ENCODE measurements at places on chromosomes 4 and X.

DNA sequence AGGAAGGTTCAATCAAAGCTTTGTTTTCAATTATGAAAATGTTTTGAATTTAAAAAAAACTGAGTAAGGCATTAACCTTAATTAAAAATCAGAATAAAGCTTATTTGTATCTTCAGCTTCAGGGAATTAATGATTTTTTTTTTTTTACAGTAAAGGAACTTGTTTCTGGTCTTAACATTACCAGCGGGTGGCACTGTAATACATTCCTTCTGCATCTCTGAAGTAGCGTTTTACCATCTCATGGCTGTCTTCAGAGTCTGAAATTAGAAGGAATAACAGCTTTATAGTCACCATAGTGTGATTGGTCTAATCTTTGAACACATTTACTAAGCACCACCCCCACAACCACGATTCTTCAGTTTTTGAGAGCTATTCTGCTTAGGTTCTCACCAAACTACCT, 102.6 kb downstream of the IL1RAPL2 start:
- DNase-seq = no peak

GRCh38 chr4:115259642-115260041, 146.2 kb upstream of the NDST4 start:
- no peak for DNase-seq

DNA sequence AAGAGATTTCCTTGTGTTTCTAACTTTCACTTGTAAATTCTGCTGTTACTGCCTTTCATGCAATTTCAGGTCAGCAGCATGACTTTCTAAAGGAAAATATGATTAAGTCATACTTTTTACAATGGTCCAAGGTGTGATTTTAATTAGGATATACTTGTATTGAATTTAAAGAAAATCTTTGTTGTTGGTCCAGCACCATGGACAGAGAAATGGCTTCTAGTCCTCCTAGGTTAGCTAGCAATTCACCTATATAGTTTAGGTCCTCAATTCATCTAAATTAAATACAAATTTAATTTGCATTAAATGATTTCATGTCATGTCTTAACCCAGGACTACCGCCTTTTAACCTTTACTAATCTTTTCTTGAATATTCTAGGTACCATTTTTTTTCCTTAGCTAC, 304.9 kb upstream of the RPS6KA3 start:
- no peak for DNase-seq

GRCh38 chr4:145520172-145520571, 38.5 kb downstream of the SMAD1 start:
- no peak for DNase-seq

All from activated CD8-positive, alpha-beta memory T cell treated with anti-CD3 and anti-CD28 coated beads for 1 hour (primary cell).